Endothelial cell (in vitro differentiated cells): ENCODE measurements at places on chromosomes 7 and 10.

DNA sequence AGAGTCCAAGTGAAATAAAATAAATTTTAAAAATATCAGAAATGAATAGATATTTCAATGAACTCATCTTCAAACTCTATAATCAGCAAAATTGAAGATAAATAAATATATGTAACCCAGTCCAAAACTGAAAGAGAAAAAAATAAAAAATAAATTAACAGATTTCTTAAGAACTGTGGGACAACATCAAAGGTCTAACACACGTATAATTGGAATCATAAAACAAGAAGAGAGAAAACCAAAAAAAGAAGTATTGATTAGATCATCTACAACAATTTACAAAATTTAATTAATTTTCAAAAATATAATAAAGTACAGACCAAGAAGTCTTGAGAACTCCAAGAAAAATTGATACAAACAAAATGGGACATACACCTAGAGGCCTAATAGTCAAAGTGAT lies 625.8 kb upstream of the SORCS1 start:
- no peak for DNase-seq

DNA sequence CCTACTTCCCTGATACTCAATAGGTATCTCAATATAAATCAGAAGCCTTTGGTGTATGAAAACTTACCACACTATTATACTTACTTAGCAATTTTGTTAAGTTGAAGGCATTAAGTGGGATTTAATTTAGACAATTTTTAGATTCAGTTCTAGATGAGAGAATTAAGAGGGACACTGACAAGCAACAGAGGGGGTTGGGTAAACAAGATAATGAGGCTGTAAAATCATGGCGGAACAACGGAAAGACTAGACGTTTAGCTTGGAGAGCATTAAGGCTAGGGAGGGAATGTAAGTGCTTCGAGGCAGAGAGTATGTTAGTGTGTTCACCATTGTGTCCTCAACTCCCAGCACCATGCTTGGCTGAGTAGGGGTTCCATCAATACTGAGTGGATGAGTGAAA lies 71.3 kb downstream of the DENND11 start:
- no peak for DNase-seq

GRCh38 chr7:23490357-23491135 lies 20.3 kb upstream of the IGF2BP3 start:
- DNase-seq = peak; percentile 50

- no peak for DNase-seq
These were observed 38.2 kb downstream of the ZNF467 start for GRCh38 chr7:149735181-149735602.

- no peak for DNase-seq
These were observed 123.9 kb downstream of the DNAJB6 start for GRCh38 chr7:157460721-157461120.

DNA sequence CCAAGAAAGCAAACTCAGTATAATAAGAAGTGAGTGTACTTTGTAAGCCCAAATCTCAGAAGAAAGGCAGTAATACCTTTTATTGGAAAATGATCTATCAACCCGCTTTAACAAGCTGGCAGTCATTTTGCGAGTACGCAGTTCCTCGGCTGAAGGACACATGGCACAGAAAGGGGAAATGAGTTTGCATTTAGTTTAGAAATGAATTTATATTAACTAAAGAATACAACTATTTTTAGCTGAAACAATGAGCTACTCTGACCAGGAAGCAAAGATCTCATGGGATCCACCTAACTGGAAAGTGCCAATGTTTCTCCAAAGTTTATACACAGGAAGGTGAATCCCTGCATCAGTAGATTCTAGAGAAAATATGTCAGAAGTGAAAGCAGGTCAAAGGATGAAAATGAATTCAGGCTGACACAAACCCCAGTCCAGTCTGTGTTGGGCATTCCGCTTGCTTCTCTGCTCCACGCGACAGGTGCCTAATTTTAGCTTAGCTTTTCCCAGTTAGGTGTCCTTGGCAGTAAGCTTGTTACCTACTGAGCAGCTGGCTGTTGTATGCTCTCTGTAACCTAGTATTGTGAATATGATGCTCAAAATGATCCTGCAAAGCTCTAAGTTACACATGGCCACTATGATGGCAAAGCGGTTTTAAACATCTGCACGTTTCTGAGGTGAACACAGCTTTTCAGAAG lies 112.8 kb downstream of the LARP4B start:
- no peak for DNase-seq
